Coronary artery (tissue), 2 donors: ENCODE measurements at places on chromosomes 1 and 21.

- no peak for DNase-seq
These were observed 41.2 kb downstream of the SLC27A3 start for GRCh38 chr1:153816283-153816889.

DNA sequence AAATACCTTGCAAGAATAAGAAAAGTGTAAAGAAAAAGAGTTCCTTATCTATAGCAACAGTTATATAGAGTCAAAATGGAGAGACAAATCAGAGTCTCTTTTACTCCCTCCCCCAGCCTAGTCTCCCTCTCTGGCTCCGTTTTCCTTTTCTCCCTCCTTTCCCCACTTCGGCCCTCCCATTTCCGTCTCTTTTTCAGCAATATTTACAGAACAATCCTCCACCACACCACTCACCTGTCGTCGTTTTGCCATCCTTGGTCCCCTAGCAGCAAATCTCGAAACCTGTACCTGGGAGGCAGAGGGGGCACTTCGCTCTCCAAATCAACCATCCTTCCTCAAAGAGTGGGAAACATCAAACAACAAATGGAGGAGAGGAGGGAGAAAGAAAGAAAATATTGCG is 259 bp downstream of the KCNT2 start:
- no peak for DNase-seq

GRCh38 chr1:56709269-56709880 is 64.3 kb downstream of the PRKAA2 start:
- no peak for DNase-seq

GRCh38 chr1:93016171-93016570 is 54.9 kb upstream of the DIPK1A start:
- DNase-seq, result no peak

DNA sequence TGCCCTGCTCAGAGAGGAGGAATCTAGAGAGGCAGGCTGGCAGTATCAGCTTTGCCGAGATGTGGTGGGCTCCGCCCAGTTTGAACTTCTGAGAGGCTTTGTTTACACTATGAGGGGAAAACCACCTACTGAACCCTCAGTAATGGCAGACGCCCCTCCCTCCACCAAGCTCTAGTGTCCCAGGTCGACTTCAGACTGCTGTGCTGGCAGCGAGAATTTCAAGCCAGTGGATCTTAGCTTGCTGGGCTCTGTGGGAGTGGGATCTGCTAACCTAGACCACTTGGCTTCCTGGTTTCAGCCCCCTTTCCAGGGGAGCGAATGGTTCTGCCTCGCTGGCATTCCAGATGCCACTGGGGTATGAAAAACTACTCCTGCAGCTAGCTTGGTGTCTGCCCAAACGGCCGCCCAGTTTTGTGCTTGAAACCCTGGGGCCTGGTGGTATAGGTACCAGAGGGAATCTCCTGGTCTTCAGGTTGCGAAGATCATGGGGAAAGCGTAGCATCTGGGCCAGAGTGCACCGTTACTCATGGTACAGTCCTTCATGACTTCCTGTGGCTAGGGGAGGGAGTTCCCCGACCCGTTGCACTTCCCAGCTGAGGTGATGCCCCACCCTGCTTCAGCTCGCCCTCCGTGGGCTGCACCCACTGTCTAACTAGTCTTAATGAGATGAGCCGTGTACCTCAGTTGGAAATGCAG is 43.6 kb downstream of the C21orf91 start:
- no peak for DNase-seq

- peak; percentile 46 for DNase-seq
These were observed 76.3 kb downstream of the ADARB1 start for GRCh38 chr21:45150638-45151131.

GRCh38 chr1:183188240-183188639 is 2.2 kb downstream of the LAMC2 start:
- DNase-seq, result no peak

DNA sequence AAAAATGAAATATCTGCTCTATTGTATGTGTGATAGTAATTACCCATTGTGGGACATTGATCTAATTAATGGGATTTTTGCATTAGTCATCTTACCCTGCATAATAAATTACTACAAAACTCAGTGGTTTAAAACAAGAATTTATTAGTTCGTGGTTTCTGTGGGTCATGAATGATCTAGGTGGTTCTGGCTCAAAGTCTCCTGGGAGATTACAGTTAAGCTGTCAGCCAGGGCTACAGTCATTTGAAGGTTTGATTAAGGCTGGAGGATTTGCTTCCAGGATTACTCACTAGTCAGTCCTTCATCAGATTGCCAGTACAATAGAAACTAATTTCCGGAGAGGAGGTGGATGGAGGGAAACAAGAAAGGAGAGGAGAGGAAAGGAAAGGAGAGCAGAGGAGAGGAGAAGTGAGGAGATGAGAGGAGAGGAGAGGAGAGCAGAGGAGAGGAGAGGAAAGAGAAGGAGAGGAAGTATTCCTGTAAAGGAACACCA is 60.4 kb upstream of the TNFSF4 start:
- no peak for DNase-seq

DNA sequence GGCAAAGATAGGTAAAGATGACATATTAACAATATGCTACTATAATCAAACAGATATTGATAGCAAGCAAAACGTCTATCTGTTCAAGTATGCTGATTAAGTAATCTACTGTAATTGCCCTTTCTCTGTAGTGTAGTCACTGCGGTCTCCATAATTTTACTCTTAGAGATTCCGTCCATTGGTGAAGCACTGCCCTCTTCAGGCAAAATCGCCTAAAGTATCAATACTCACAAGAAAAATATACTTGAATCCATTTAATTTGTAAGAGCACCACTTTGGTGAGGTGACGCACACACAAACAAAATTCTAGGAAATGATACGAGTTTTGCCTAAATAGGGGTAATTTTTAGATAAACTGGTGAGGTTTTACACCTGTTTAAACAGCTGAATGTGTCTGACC is 434.6 kb upstream of the CHRM3 start:
- DNase-seq, result no peak

GRCh38 chr1:196654271-196654670 is 2.4 kb downstream of the CFH start:
- DNase-seq, result no peak

- no peak for DNase-seq
These were observed 9.6 kb upstream of the FABP3 start for GRCh38 chr1:31382379-31382989.

GRCh38 chr1:153985341-153985912 is 712 bp downstream of the RAB13 start:
- peak; percentile 86 for DNase-seq
